ENCODE measurements at places on chromosomes 1 and 21. TPM values are rescaled to one million over a fixed set of nuclear protein-coding genes. Genes with fewer than 3 reads are reported as not detected.

DNA sequence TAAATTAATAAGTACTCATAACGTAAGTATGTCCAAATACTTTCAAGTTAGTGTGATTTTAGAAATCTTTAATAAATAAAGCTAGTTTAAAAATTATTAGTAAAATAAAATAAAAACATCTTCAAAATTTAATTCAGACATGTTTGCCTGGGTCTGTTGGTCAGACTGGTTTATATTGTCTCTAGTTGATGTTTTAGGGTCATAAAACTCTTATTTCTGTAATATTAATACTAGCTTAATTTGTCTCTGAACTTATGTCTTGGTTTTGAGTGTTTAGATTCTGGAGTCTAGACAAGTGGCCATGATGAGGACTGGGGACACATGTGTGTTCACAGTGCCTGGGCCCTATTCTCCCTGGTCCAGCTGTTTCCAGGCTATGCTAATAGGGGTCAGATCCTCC is 184.5 kb upstream of the TNR start:
- DNase-seq = no peak
- H3K27ac ChIP-seq = no peak overlapping the region
- H3K27me3 ChIP-seq = no peaks in the 10 kb centered on the region
- no peak overlapping the region for H3K4me3 ChIP-seq

GRCh38 chr1:9996624-9997582 is at the start of gene RBP7:
Gene RBP7 (plus strand): TSS chr1:9997228. CDS start chr1:9997259, 31 bp downstream.
- H3K4me1 ChIP-seq = no peaks in the 10 kb centered on the region
- H3K27me3 ChIP-seq = peaks cover 4% of the 10 kb centered on the region
- DNase-seq = no peak

DNA sequence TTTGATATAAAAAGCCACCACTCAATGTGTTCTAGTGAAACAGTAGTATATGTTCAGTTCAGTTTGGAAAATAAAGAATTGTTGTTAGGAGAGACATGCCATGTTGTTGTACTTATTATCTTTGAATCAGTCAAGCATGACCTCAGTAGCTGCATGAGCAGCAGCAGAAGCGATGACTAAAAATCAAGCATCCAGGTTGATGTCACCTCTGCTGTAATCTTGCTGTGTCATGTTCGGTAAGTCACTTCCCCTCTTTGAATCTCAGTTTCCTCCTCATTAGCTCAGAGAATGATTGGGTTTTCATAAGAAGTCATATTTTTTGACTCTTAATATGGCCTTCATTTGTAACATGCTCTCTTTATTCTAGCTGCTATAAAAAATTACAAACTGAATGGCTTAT is 428.4 kb upstream of the B3GALT2 start:
- no peak for DNase-seq
- no peaks in the 10 kb centered on the region for H3K27me3 ChIP-seq
- no peak overlapping the region for H3K4me3 ChIP-seq
- H3K36me3 ChIP-seq = no peaks in the 10 kb centered on the region

- H3K36me3 ChIP-seq = no peaks in the 10 kb centered on the region
- H3K4me1 ChIP-seq = no peaks in the 10 kb centered on the region
- no peaks in the 10 kb centered on the region for H3K27me3 ChIP-seq
- H3K27ac ChIP-seq = no peak overlapping the region
- H3K4me3 ChIP-seq = no peak overlapping the region
Measured at GRCh38 chr1:208533746-208534598, 289.8 kb upstream of the PLXNA2 start.

DNA sequence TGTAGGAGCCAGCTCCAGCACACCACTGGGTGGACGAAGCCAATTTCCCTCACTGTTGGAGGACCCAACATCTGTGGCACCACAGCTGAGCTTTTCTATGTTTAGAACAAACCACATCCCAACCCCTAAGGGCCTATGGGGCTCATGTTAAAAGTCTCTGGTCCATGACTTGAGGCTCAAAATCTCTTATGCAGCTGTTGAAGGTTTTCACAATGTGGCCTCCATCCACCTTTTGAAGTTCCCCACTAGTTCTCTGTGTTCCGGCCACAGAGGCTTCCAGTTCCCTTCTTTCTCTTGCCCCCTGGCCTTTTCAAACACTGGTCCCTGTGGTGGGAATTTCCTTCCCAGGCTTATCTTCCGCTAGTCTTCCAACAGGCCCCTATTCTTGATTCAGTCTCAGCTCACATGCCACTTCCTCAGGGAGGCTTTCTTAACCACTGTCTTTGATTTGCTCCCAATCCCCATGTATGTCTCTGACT is 3.9 kb upstream of the IFNLR1 start:
- no peak overlapping the region for H3K27ac ChIP-seq
- no peaks in the 10 kb centered on the region for H3K27me3 ChIP-seq
- H3K36me3 ChIP-seq = no peaks in the 10 kb centered on the region
- H3K4me3 ChIP-seq = no peak overlapping the region
- no peaks in the 10 kb centered on the region for H3K4me1 ChIP-seq

- no peaks in the 10 kb centered on the region for H3K27me3 ChIP-seq
- no peaks in the 10 kb centered on the region for H3K36me3 ChIP-seq
- H3K4me1 ChIP-seq = no peaks in the 10 kb centered on the region
- no peak overlapping the region for H3K4me3 ChIP-seq
- no peak for DNase-seq
- no peak overlapping the region for H3K27ac ChIP-seq
Measured at GRCh38 chr1:92244376-92244775, 26.7 kb downstream of the C1orf146 start.

- H3K27ac ChIP-seq = peak overlapping the region; percentile 87
- peaks cover 19% of the 10 kb centered on the region for H3K4me1 ChIP-seq
- H3K4me3 ChIP-seq = no peak overlapping the region
- H3K27me3 ChIP-seq = no peaks in the 10 kb centered on the region
- no peak for DNase-seq
- H3K36me3 ChIP-seq = no peaks in the 10 kb centered on the region
Measured at GRCh38 chr1:15951341-15952153, 24.4 kb downstream of the ZBTB17 start.

- no peak overlapping the region for H3K4me3 ChIP-seq
- DNase-seq = no peak
- H3K4me1 ChIP-seq = peaks cover 13% of the 10 kb centered on the region
- H3K36me3 ChIP-seq = no peaks in the 10 kb centered on the region
- H3K27ac ChIP-seq = no peak overlapping the region
Measured at GRCh38 chr1:26049531-26050247, 3.8 kb upstream of the SLC30A2 start.

GRCh38 chr1:119372503-119373086 is 4.0 kb downstream of the HAO2 start:
- DNase-seq = no peak
- no peaks in the 10 kb centered on the region for H3K27me3 ChIP-seq
- no peaks in the 10 kb centered on the region for H3K36me3 ChIP-seq

Gene ARMH1
- total RNA-seq = 2.9 TPM

Gene CD5L
- total RNA-seq = not detected

Gene CIART
- 2.6 TPM for total RNA-seq

Gene BTG2
- total RNA-seq = 102 TPM

Gene SLC1A7
- not detected for total RNA-seq

Gene TSPEAR
- not detected for total RNA-seq

Gene SHE
- total RNA-seq = 6.3 TPM

Gene LIN28A
- not detected for total RNA-seq

Gene C8B
- not detected for total RNA-seq

Gene OLIG1
- total RNA-seq = not detected

Gene APOBEC4
- total RNA-seq = not detected
